CD4-positive, alpha-beta T cell treated with Interleukin-15 for 1 hour (primary cell): ENCODE measurements at places on chromosomes 16 and 17.

DNA sequence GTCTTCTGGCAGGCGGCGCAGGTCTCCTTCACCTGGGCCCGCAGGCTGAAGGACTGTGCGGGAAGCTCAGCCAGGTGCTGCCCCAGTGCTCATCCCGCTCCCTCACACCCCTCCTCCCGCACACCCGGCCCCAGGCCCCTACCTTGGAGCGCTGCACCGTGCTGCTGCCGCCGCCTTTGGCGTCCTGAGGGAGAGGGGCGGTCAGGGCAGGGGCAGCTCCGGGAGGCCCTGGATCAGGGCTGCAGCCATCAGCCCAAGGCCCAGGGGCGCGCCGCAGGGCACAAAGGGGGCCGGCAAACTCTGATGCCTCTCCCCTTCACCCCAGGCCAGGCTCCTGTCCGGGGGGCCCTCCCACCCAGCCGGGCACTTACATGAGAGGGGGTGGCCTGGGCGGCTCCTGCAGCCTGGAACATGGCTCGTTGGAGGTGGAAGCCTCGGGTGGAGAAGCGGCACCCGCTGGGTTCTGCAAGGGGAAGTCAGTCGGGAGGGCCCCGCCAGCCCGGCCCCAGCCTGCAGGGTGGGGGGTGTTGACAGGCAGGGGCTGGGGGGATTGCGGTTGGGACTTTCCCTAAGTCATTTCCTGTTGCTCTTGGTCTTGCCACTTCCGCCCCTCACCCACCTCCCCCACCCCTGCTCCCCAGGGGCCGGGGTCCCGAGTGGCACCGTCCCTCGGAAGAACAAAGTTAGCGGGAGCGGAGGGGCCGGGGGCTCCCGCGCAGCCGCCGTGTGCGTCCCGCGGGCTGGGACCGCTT, 863 bp downstream of the LIMD2 start:
- peak; percentile 96 for DNase-seq

GRCh38 chr17:7767405-7768021, 50.0 kb downstream of the DNAH2 start:
- no peak for DNase-seq

DNA sequence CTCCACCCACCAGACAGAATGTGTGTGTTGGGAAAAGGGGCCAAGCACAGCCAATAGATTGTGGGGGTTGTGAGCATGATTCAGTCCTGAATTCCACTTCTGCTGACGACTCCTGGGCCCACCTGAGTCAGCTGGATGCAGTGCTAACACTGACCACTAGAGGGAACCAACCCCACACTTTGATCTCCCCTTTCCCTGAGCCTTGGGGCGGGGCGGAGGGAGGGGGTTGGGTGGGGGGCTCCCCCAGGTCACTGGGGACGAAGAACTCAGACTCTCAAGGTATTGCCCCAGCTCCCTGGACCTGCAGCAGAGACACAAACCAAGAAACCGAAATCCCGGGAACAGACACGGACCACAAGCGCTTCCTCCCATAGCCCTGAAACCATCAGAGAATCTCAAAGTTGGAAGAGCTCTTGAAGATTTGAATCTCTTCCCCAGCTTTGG, 621 bp upstream of the CSHL1 start:
- DNase-seq = peak; percentile 39

GRCh38 chr16:75818491-75818890, 92.2 kb upstream of the CPHXL start:
- DNase-seq = no peak
